Heart right ventricle (tissue), 16 donors: ENCODE measurements at places on chromosomes 1 and 21. TPM values are rescaled to one million over a fixed set of nuclear protein-coding genes. Genes with fewer than 3 reads are reported as not detected.

Gene GPR25
- not detected for total RNA-seq

Gene CRP
- not detected for total RNA-seq

Gene CYP4A11
- not detected for total RNA-seq

Gene TEDDM1
- not detected for total RNA-seq

Gene KRTAP10-3
- total RNA-seq = not detected

Gene FOXO6
- total RNA-seq = 0.63 TPM

Gene KIRREL1
- 7.6 TPM for total RNA-seq

Gene G0S2
- total RNA-seq = 147 TPM

Gene CFHR2
- total RNA-seq = not detected

Gene ZMPSTE24
- 26.1 TPM for total RNA-seq

Gene OR14A16
- not detected for total RNA-seq

Gene GPR37L1
- not detected for total RNA-seq

Gene ANKRD35
- 0.91 TPM for total RNA-seq

Gene INSRR
- 0.13 TPM for total RNA-seq

Gene ZNF648
- total RNA-seq = 0.09 TPM

Gene DCST1
- total RNA-seq = not detected

Gene LPAR3
- total RNA-seq = 13.6 TPM

Gene FCRL2
- total RNA-seq = not detected

Gene OR10J1
- not detected for total RNA-seq

Gene TMEM82
- total RNA-seq = not detected

Gene RUSC1
- total RNA-seq = 11.4 TPM
